GM12892 (cell line): ENCODE measurements at places on chromosomes 2 and 18.
A peak's percentile ranks its signal among the peaks of the same experiment; 100 is the strongest.

GRCh38 chr2:108492364-108492763 is 41.9 kb upstream of the LIMS1 start:
- DNase-seq: no peak

DNA sequence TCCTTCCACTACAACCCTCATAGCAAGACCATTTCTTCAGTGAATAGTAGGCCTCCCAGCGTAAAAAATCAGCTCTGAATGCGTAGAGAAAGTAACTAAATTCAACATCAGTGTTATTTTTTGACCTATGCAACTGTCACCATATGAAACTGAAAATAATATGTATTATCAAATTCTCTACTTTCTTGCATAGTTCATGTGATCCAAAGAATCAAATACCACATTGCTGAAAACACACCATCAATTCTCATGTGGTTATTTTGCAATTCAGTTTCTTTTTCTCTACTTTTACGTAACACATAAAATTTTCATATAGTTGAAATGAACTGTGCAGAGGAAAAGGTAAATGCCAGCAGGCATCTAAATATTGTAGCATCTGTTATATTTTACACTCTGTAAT is 208.5 kb upstream of the SPOPL start:
- DNase-seq: no peak

GRCh38 chr2:135582383-135582782 is 51.1 kb downstream of the R3HDM1 start:
- no peak for DNase-seq

- DNase-seq: no peak
Observed at GRCh38 chr18:79484661-79485621, 89.2 kb downstream of the NFATC1 start.

DNA sequence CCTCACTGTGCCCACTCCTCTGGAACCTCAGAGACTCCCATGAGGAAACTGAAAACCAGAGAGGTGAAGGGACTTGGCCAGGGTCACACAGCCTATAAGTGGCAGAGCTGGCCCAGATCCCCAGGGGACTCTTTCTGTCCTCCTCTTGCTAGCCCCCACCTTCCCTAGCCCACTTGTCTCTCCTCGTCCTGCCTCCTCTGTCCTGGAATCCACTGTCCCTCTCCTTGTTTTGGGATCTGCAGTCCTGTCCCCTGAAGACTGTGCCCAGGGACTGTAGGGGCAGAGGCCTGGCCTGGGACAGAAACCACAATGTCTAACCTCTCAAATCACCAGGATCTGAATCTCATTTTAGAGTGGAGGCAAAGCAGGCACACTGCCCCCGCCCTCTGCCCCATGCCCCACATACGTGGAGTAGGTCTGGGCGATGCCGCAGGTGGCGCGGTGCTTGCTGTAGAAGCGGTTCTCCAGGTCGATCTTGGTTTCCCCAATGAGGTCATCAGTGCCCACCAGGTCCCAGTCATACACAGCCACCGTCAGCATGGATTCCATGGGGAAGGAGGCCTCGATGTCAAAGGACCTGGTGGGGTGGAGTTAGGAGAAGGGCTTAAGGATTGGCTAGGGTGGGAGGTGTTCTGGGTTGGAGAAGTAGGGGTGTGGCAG is 12.5 kb downstream of the OTOF start:
- DNase-seq: no peak

DNA sequence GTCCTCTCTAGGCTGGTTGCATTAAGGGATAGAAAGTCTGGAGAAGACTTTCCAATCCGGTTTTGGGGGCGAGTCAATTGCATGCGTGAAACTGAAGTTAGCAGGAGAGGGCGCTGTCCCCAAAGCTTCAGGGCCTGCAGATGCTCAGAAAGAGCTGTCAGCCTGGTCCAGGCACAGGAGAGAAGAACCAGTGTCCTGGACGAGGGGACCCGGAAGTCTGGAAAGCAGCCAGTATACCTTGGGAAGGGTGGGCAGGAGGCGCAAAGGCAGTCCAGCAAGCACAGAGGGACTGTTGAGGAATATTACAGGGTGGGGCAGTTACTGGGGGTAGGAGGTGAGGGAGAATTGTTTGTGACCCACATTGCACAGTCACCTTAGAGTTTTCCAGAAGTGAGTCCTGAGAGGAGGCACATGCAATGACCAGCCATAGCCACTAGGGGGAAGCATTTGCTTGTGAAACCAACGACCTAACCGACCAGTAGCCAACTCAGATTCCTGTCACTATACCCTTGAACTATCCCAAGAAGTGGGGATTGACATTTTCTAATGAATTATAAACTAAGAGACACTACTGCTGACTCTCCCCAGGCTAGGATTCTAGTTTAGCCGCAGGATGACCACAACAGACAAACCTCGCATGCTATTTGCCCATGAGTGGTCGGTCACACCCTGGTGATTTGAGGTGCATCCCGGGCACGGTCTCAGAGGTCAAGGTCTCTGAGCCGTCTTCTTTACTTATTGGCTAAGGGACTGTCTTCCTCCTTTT is 172.8 kb downstream of the RDH14 start:
- DNase-seq: no peak

GRCh38 chr2:200905618-200906296 is 16.6 kb downstream of the NIF3L1 start:
- DNase-seq: peak; percentile 23

GRCh38 chr2:125560855-125561254 is 1095.1 kb upstream of the GYPC start:
- no peak for DNase-seq

GRCh38 chr2:235218486-235218907 is 266.7 kb downstream of the SH3BP4 start:
- DNase-seq: no peak

DNA sequence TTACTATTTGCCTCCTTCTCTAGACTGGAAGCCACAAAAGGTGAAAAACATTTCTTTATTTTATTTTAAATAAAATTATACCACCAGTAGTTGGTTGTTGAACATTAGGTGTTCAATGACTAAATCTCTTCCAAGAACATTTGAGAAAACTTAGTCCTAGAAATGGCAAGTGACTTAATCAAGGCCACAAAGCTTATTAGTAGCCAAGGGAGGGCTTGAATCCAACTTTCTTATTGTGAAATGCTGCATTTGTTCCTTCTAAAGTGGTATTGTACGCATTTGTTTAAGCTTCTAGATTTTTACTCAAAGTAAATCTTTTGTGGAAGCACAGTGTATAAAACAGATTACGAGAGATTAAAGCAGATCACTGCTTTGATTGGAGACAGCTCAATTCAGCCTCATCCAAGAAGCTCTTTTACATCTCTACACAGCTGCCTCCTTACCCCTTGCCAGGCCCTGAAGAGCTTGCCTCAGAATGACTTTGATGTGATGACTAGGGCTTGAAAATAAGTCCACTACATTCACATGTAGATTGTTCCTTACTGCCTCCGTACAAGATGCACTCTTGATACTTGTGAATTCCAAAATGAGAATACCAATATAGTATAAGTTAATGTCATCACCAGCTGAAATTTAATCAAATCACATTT is 244.8 kb downstream of the XIRP2 start:
- no peak for DNase-seq

GRCh38 chr2:55017428-55017827 is 32.8 kb downstream of the RTN4 start:
- DNase-seq: no peak
